Pancreas (tissue), 10 donors: ENCODE measurements at places on chromosomes 6 and 20. TPM values are rescaled to one million over a fixed set of nuclear protein-coding genes. Genes with fewer than 3 reads are reported as not detected.

Gene GMPR
- 11.1 TPM for total RNA-seq

Gene BMP2
- total RNA-seq, result 6.2 TPM

Gene MMUT
- total RNA-seq, result 13.5 TPM

Gene RREB1
- total RNA-seq, result 38.4 TPM

Gene LRRC73
- total RNA-seq, result 1.1 TPM

Gene ARG1
- total RNA-seq, result 0.69 TPM

Gene PRDM13
- total RNA-seq, result not detected

Gene WFDC12
- total RNA-seq, result not detected

Gene KCNK16
- total RNA-seq, result 7.9 TPM

Gene HSD17B8
- total RNA-seq, result 21.1 TPM
